ENCODE measurements at places on chromosomes 13 and 19.

DNA sequence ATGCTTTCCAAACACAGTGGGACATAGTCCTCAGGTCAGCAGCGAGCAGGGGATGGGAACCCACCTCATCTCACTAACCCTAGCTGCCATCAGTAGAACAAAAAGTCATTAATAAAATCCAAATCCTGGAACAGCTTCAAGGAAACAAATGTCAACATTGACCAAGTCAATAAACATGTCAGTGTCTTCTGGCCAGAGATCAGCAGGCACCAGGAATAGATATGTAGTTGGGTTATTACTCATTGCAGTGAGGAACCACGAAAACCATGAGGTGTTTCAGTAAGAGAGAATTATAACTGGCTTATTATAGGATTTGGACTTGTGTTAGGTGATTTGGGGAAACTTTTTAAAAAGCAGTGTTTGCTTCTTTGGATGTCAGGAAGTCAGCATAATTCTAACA lies 17.1 kb upstream of the CD33 start:
- peak; percentile 43 for DNase-seq

DNA sequence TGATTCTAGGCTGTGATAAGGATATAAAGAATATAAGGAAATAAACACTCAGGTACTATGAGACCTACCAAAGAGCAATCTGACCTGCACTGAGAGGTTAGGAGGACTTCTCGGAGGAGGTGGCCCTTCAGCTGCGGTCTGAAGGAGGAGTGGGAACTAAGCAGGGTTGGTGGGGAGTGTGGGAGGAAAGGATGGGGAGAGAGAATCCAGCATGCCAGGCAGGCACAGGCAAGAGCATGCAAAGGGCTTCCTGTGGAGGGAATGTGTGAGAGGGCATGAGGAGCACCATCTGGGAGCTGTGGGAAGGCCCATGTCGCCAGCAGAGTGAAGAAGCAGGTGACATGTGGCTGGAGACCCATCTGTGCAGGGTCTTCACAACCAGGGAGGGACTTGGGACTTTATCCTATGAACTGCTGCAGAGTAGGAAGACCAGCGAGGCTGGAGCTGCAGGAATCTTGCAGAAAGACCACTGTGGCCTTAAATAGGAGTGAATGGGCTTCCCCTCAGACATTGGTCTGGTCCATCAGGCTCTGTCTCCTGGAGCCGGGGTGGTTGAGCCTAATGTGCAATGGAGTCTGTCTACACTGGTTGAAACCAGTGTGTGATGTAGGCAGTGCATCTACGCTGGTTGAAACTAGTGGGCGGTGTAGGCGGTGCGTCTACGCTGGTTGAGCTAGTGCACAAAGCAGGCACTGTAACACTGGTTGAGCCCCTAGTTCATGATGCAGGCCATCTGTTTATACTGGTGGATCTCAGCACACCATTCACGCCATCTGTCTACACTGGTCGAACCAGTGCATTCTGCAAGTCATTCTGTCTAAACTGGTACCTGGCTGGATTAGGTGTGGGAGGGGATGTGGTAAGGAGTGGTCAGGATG lies 6.4 kb downstream of the CHST8 start:
- DNase-seq: no peak

DNA sequence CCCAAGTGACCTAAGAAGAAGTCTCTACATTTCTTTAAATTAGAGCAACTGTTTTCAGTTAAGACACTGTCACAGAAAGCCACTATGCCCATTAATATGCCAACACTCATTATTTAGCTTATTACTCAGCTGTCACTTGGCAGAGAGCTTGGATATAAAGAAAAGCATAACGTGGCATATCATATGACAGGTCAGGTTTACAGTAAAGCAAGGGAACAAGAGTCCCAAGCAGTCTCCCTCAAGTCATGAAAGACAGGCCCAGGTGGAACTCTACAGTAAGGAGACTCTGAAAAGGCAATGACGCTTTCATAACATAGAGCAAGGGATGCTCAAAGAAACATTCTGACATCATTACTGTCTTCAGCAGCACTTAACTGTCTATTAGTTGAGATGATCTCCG lies 6.3 kb downstream of the LHFPL6 start:
- no peak for DNase-seq

DNA sequence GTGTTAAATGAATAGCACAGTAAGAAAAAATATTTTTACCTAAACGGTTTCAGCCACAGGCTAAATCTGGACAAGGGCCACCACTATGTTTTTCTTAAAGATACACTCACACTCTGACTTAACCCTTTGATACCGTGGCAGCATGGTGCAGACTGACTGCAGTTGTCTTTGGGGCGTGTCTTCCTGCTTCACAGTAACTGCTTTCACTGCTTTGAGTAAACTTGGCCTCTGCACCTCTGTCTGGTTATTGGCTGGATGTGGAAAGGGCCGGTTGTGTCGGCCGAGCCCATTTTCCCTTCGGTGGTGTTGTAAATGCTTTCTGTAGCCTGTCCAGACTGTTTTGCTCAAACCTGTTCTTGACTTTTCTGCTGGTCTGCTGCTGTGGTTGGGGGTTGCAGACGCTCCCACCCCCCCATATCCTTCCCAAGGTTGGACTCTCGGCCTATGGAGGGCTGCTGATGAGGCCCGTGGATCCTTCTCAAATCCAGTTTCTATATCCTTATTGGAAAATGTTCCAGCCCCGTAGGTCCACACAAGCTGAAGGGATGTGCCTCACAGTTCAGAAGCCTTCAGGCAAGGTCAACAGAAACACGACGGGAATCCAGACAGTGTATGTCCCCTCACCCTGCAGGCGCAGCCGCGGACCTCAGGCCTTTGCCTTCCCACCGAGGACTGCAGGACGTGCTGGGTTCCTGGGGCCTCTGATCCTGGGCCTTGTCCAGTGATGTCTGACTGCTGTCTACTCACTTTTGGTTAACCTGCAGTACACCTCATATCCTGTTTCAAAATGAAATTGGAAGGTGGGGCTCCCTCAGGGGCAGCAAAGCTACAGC lies 90.2 kb upstream of the RNF113B start:
- no peak for DNase-seq

- no peak for DNase-seq
Observed at GRCh38 chr13:21429211-21429610, 29.9 kb downstream of the ZDHHC20 start.
